Renal pelvis (tissue), 12 donors: ENCODE measurements at places on chromosomes 7 and 10. TPM values are rescaled to one million over a fixed set of nuclear protein-coding genes. Genes with fewer than 3 reads are reported as not detected.

DEPP1 gene
- polyA plus RNA-seq: 10.3 TPM

TRUB1 gene
- 33.8 TPM for polyA plus RNA-seq

MMD2 gene
- not detected for polyA plus RNA-seq

ZNF282 gene
- 33.3 TPM for polyA plus RNA-seq

FEZF1 gene
- polyA plus RNA-seq: not detected

MRLN gene
- not detected for polyA plus RNA-seq

SPDYE1 gene
- polyA plus RNA-seq: 3.1 TPM

TUBAL3 gene
- polyA plus RNA-seq: 0.16 TPM

ZNF467 gene
- polyA plus RNA-seq: 38.0 TPM

NME8 gene
- 0.53 TPM for polyA plus RNA-seq

PRKCQ gene
- 15.3 TPM for polyA plus RNA-seq

WDFY4 gene
- polyA plus RNA-seq: 2.4 TPM

NUTM2E gene
- polyA plus RNA-seq: 0.81 TPM

BTBD16 gene
- polyA plus RNA-seq: 1.3 TPM

STEAP1B gene
- 1.2 TPM for polyA plus RNA-seq

GRCh38 chr7:116629051-116629463 is 42.9 kb upstream of the MET start:
- DNase-seq: peak; percentile 56

DNA sequence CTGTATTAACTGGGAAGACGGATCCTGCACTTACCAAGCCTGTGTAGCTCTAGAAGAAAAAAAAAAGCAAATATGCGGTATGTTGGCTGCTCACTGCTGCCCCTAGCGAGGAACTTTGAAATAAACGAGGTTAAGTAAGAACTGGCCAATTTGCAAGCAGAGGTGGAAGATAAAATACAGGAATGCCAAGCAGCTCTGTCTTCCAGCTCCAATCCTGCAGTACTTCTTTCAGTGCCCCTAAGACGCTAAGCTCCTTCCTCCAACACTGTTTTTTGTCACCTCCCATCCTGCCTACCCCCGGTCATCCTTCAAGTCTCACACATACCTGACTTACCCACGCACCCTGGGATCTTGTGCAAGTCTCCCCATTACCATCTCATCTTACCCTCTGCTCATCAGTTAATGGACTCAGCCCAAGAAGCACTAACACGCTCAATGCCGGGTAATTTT is 809 bp downstream of the C10orf143 start:
- peak; percentile 94 for DNase-seq

- no peak for DNase-seq
These were observed 36.0 kb downstream of the KCNH2 start for GRCh38 chr7:150942001-150942590.

- no peak for DNase-seq
These were observed 32.1 kb downstream of the ASB4 start for GRCh38 chr7:95517870-95518269.

DNA sequence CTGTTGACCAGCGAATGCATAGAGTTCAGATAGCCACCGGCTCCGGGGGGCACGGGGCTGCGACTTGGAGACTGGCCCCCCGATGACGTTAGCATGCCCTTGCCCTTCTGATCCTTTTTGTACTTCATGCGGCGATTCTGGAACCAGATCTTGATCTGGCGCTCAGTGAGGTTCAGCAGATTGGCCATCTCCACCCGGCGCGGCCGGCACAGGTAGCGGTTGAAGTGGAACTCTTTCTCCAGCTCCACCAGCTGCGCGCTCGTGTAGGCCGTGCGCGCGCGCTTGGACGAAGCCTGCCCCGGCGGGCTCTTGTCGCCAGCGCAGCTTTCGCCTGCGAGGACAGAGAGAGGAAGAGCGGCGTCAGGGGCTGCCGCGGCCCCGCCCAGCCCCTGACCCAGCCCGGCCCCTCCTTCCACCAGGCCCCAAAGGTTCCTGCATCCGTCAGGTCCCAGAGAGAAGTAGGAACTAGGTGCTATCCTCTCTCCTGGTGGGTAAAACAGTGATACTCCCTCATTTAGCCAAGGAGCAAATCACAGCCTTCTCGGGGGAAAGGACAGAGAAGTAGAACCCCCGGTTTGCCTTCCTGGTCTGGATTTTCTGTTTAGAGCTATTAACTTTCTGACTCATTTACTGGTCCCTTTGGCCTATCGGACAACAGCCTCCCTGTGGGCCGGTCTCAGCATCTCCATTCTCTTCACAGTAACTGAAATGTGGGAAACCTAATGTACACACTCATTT is 6.1 kb upstream of the HOXA2 start:
- no peak for DNase-seq

- no peak for DNase-seq
These were observed 317.4 kb upstream of the ZNF32 start for GRCh38 chr10:43965918-43966570.

GRCh38 chr7:1360521-1360971 is 98.7 kb downstream of the MICALL2 start:
- no peak for DNase-seq

DNA sequence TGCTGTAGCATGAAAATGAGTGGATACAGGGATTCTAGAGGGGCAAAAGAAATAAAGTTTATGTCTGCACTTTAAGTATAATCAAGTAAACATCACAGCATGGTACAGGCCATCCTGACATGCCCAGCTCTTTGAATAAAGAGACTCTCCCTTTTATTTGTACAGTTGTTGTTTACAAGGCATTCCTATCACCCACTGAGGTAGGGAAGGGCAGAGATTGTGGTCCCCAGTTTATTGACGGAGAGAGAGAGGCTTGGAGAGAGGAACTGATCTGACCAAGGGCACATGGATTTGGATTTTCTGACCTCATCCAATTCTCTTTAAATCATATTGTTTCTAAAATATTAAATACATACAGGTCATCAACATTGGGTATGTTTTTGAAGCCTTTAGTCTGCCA is 53.9 kb downstream of the TACC2 start:
- DNase-seq: no peak

GRCh38 chr7:52685333-52685732 is 350.1 kb upstream of the POM121L12 start:
- no peak for DNase-seq

DNA sequence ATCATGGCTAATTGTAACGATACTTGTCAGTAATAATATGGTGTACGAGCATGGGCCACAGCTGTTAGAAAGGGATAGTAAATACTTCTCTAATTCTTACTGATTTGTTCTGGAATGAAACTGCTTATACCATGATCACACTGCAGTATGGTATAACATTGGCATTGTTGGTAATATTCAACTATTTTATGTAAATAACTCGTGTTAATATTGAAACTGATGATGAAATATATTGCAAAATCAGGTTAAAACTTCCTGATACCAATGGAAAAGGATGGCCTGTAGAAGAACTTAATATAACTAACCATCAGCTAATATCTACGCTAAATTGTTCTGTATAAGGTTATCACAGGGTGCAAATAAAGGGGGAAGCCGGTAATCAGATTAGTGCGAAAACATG is 10.3 kb downstream of the OR2A14 start:
- no peak for DNase-seq

GRCh38 chr7:96928965-96929364 is 76.4 kb upstream of the DLX6 start:
- DNase-seq: no peak

- no peak for DNase-seq
These were observed 12.3 kb upstream of the ASB4 start for GRCh38 chr7:95473276-95473985.

- no peak for DNase-seq
These were observed 335.6 kb upstream of the GLI3 start for GRCh38 chr7:42572561-42572960.

- no peak for DNase-seq
These were observed 329.0 kb downstream of the RNLS start for GRCh38 chr10:88254091-88254490.

GRCh38 chr10:11863353-11864109 is 40.4 kb downstream of the PROSER2 start:
- DNase-seq: no peak

DNA sequence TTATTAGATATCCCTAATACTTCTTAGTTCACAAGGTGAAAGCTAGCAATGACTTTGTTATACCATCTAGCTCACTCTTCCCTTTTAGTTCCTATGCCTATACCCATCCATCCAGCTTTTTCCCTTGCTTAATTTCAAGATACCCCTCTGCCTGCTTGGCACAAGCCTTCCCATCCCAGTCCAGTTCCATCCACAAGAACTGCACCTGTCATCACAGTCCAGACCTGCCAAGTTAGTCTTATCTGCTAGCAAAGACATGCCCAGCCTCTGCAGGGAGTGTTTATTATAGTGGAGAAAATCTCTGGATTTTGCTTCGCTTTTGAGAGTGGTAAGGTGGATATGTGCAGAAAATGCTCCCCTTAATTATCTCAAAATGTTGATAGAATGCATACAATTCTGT is 158.2 kb downstream of the ST7 start:
- DNase-seq: no peak

GRCh38 chr7:36348771-36349170 is 40.9 kb upstream of the ANLN start:
- no peak for DNase-seq

- no peak for DNase-seq
These were observed 20.9 kb downstream of the ZMIZ1 start for GRCh38 chr10:79089632-79090031.

DNA sequence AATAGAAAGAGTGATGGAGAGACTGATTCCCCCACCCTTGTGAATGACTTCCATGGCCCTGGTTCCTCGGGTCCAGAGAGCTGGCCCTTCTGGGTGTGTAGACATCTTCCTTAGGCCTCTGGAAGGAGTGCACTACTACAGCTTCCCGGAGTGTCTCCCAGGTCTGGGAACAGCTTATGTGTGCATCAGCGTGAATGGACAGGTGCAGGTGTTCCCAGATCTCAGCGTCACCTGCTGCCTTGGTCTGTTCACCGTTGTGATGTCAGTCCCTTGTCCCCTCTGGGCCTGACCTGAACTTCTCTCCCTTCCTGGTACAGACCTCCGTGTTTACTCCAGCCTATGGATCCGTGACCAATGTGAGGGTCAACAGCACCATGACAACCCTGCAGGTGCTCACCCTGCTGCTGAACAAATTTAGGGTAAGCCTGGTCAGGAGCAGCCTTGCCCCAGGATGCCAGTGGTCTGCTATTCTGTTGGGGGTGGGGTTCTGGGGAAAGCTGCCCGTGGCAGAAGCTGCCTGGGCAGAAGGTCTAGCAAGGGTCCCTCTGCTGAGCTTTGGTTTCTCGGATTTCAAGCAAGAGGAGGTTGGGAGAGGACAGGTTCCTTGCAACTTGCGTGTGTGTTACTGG is 10.5 kb upstream of the DEPP1 start:
- DNase-seq: no peak

DNA sequence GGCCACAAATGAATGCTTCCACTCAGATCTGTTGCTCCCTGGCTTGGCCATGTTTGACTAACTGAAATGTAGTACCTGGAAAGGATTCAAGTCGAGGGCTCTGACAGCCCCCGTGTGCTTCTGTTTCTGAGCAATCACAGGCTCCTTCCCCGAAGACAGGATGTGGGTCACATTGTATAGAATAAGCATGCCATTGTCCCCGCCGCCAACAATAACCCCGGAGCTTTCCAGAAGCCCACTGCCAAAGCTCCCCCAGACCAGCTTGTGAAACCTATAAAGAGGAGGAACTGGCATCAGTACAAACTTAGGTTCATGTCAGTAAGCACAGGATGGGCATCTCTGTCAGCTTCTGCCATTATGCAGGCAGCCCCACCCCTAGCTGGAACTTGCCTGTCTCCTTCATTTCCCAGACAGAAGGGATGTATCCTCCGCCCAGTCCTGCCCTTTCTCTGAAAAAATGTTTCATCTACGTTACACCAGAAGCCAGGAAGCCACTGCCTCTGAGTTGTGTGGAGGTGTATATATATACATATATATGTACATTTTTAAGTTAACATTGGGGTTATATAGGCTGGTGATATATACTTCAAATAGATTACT is 10.3 kb downstream of the SEC31B start:
- DNase-seq: no peak

DNA sequence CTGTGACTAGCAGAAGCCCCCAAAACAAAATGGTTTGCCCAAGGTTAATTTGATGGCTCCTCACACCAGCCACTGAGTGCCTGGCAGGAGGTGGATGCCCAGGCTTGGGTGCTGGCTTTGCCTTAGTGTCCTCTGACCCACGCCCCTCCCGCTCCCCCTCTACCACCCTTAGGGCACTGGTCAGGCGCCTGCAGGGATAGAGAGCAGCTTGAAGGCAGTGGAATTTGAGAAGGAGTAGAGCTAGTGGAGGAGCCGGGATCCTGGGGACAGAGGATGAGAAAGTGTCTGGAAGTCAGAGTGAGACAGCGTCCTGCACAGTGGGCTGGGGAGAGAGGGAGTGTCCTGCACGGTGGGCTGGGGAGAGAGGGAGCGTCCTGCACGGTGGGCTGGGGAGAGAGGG is 139.4 kb downstream of the DNAJB6 start:
- DNase-seq: no peak

GRCh38 chr10:106560925-106561640 is 603.4 kb downstream of the SORCS1 start:
- no peak for DNase-seq

DNA sequence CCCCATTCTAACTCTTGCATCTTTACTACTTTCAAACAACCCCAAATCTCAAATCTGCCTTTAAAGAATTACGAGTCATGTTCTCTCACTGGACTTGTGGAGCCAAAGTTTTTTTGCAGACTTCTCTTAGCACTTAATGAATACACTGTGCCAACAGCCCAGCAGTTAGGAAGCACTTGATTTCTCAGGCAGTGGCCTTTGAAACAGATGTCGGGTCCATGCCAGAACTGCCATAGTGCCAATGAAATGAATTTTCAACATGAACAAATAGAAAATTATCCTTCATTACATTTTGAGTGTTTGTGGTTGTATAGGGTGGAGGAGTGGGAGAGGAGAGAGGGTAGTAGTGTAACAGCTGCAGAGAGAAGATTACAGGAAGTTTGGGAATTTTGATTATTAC is 5.9 kb downstream of the BORCS7 start:
- DNase-seq: no peak

DNA sequence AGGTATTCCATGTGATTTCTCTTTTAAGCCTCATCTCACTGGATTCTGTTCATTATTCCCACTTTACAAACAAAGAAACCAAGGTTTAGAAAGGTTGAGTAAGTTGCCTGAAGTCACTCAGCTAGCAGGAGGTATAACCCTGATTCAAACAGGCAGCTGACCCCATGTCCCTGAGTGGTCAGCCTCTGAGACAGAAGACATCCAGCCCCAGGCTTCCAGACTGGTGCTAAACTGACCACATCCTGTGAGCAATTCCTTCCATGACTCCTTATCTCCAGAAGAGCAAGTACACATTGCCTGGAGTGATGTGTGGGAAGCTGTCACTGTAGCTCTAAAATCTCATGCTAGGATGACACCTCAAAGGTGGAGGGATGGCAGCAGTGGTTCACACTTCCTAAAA is 3.7 kb downstream of the PLPP4 start:
- no peak for DNase-seq

DNA sequence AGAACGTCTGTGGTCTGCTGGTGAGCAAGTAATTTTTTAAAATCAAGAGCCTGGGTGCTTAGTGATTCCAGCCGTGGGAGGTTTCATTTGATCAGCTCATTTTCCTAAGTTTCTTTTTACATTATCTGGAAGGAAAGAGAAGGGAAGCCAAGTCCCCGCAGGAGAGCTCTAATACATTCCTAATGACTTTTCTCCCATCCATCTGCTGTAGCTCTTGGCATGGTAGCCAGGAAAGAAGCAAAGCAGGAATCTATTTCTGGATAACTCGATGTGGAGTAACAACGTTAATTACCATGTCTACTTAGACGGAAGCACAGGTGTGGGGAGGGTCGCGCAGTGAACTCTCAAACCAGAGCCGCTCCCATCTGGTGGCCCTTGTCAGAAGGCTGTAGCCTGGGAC is 121.9 kb downstream of the PAXIP1 start:
- DNase-seq: no peak

GRCh38 chr10:14660831-14661230 is 113.9 kb downstream of the FAM107B start:
- no peak for DNase-seq

GRCh38 chr10:89210794-89211425 is 3.8 kb upstream of the CH25H start:
- no peak for DNase-seq
